ENCODE measurements at places on chromosomes 7 and 10.

DNA sequence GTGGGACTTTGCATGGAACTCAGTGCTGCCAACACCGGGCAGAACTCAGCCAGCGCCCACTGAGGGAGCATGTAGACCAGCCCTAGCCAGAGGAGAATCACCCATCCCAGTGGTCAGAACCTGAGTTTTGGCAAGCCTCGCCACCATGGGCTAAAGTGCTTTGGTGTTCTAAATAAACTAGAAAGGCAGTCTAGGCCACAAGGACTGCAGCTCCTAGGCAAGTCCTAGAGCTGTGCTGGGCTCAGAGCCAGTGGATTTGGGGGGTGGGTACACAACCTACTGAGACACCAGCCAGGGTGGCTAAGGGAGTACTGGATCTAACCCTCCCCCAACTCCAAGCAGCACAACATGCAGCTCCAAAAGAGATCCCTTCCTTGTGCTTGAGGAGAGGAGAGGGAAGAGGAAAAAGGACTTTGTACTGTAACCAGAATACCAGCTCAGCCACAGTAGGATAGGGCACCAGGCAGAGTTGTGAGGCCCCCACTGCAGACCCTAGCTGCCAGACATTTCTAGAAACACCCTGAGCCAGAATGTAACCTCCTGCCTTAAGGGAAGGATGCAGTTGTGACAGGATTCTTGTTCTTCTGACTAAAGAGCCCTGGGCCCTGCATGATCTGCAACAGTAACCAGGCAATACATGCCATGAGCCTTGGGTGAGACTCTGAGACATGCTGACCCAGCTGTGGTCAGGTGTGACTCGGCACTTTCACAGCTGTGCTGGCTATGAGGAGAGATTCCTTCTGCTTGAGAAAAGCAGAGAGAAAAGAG is 24.4 kb downstream of the GSDME start:
- DNase-seq: no peak

GRCh38 chr7:116672596-116673456 is 830 bp downstream of the MET start:
- DNase-seq: peak; percentile 73

DNA sequence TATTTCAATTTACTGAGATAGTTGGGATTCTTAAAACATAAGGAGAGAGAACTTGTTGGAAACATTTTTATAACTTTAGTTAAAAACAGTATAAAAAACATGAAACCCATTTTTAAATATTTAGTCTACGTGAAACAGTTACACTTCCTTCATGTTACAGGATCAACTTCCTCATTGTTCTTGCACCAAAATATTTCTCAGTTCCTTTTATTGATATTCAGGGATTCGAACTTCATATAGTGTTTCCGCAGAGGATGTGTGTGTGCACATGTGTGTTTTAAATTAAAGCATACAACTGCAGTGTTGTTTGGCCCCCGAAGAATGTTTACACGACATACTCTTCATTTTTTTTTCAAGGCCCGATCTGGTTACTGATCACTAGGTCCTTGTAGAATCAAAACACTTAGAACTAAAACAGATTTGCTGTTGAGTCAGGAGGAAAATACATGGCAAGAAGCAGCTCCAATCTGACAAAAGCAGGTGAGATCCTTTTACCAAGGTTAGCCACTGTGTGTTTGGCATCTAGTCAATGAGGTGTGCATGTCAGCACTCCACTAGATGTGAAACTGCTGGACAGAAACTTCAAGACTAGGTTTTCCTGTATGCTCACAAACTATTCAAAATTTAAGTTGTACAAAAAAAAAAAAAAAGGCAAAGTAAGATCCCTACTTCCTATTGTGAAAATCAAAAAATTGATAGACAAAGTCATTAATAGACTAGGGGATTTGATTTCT is 60.4 kb downstream of the INSYN2A start:
- no peak for DNase-seq

DNA sequence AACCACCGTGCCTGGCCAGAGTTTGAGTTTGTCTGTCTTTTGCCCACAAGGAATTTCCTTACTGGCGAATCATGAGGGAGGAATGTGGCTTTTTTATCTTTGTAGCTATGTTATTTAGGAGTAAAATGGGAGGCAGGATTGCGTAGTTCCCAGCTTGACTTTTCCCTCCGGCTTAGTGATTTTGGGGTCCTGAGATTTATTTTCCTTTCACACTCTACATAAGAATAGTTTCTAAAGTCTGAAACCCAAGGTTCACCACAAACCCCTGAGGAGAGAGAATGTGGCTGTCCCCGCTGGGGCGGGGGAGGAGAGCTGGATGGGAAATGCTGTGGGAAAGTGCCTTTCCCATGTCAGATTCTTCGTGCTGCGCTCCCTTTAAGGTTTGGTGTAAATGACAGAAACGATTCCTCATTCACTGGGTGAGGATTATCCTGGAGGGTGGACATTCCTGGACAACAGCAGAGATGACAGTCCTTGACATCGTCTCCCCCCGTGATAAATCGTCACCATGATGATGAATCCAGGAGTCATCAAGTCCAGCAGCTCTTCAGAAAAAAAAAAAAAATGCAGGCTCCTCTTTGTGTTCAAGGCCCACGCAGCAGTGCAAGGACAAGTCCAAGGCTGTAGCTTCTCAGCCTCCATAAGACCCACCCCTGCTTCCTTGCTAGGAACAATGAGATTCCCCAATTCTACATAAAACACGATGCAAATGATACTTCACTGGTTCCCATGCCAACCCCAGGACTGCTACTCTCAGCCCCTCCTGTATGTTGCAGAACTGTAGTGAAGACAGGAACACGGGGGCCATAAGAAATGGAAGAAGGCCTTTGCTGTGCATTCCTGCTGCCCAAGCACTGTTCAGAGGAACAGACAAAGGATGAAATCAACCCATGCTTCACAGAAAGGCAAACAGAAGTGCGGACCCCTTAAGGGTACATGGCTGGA is 233.1 kb downstream of the CCDC3 start:
- DNase-seq: no peak
